ENCODE measurements at places on chromosomes 1 and 21.
A peak's percentile ranks its signal among the peaks of the same experiment; 100 is the strongest.

- no peak for DNase-seq
Observed at GRCh38 chr1:67749844-67750690, 65.1 kb downstream of the GADD45A start.

DNA sequence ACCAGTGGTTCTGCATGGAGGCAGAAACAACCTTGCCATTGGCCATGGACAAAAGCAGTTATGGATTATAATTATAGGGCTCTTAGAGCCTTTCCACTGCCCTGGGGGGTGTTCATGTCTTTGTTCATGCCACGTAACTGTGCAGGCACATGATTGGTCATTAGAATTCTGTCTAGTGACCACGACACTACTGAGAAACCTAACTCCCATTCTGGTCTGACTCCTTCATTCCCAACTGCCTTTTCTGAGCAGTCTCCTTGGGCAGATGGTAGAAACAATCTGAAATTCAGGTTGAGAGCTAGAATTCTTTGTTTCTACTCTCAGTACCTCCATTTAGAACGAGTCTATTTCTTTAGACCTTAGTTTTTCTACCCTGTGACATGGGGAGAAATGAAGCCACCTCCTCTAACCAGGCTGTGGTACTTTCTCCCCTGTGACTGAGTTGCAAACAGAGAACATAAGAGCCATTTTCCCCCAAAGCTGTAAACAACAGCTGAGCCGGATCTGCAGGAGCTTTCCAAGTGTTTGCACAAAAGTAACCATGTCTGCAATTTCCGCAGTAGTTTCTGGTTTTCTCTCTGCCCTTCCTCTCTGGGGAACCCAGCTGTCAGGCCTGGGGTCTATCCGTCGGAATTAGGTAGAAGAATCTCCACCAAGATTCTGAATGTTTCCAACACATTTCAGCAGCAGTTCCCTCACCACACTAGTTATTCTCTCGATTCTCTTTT, 37.7 kb upstream of the IPO9 start:
- no peak for DNase-seq

GRCh38 chr1:110875216-110875731, 2.3 kb downstream of the CD53 start:
- DNase-seq: no peak

DNA sequence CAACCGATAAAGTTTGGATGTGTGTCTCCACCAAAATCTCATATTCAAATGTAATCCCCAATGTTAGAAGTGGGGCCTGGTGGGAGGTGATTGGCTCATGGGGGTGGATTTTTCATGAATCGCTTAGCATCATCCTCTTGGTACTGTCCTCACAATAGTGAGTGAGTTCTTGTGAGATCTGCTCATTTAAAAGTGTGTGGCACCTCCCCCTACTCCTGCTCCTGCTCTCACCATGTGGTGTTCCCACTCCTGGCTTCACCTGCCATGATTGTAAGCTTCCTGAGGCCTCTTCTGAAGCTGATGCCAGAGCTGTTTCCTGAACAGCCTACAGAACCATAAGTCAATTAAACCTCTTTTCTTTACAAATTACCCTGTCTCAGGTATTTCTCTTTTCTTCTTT, 28.2 kb upstream of the PRDX6 start:
- DNase-seq: no peak

DNA sequence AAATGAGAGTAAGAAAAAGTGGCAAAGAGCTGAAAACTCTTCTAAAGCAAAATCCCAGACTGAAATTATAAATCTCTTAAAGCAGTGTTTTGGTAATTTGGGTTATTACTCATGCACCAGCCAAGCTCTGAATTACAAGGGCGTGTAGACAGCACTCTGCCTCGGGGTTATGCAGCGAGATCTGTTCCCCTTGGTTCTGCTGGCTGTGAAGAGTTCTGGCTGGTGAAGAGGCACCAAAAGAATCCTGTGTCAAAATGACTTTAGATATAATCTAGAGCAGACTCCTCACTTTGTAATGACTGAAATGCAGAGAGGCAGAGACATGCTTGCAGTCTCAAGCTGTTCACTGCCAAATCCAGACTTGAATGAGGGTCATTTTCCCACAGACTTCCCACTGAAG, 461.8 kb upstream of the CXADR start:
- no peak for DNase-seq

GRCh38 chr1:232438476-232438875, 191.5 kb downstream of the SIPA1L2 start:
- DNase-seq: no peak

GRCh38 chr1:205505076-205505729, 734 bp downstream of the CDK18 start:
- DNase-seq: no peak

DNA sequence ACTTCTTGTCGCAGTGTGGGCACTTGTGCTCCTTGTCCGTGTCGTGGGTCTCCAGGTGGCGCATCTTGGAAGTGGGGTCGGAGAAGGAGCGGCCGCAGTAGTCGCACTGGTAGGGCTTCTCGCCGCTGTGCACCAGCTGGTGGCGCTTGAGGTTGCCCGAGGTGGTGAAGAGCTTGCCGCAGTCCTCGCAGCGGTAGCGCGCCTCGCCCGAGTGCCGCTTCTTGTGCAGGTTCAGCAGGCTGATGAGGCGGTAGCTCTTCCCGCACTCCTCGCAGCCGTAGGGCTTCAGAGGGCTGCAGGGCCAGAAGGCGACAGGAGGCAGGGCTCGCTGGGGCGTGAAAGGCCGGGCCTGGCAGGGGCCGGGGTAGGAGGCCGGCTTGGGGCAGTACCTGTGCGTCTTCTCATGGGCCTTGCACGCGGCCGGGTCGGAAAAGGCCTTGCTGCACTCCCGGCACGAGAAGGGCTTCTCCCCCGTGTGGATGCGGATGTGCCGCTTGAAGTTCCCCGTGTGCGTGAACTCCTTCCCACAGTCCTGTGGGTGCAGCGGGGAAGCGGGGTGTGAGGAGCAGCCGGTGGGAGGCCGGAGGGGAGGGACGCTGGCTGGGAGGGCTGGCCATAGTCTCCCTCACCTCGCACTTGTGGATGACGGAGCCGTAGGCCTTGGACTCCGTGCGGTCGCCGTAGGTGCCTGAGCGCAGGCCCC, 31.4 kb downstream of the ZBTB17 start:
- no peak for DNase-seq

DNA sequence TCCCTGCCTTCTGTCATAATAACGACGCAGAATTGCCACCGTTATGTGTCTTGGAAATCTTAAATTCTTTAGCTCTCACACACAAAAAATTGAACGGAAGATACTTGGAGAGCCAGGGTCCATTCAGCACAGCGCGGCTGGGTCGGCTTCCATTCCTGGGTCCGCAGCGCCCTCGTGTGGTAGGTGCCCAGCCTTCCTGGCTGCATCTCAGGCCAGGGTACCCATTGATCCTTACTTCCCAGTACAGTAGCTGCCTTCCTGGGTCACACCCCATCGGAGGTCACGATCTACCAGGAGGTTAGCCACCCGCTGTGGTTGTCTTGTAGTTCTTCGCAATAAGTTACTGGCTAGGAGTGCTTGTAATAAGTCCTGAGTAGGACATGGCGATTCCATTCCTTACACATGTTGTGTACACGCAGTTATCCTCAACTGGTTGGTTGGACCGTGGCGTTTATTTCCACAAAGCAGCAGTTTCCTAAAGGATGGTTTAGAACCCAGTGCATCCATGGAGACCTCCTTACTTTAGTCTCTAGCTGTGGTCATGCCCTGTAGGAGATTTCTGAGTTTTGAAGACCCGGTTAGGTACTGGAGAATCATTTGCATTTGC, 9.9 kb upstream of the MTARC1 start:
- peak; percentile 41 for DNase-seq

GRCh38 chr1:210794445-210794844, 339.5 kb downstream of the KCNH1 start:
- no peak for DNase-seq

DNA sequence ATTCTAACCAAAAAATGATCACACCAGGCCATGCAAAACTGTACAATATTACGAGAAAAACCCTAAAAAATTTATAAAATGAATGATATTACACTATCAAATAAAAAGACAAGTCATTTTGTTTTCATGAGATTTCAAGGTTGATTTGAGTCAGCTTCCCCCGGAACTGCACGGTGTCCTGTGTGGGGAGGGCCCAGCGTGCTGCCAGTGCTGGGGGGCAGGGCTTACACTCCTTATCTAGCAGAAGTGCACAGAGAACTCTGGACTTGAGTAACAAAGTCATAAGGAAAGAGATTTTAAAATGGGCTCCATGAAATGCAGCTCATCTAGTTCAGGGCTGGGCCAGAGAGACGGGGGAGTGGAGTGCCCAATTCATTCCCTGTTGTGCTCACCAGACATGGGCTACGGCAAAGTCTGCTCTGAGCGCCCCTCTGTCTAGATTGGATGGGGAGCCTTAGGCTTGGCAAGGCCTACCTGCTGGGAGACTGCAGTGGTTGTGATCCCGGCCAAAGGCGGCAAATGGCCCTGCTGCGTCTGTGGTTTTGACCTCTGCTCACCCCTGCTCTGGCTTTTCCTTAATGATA, 50.1 kb downstream of the COQ8A start:
- peak; percentile 33 for DNase-seq

DNA sequence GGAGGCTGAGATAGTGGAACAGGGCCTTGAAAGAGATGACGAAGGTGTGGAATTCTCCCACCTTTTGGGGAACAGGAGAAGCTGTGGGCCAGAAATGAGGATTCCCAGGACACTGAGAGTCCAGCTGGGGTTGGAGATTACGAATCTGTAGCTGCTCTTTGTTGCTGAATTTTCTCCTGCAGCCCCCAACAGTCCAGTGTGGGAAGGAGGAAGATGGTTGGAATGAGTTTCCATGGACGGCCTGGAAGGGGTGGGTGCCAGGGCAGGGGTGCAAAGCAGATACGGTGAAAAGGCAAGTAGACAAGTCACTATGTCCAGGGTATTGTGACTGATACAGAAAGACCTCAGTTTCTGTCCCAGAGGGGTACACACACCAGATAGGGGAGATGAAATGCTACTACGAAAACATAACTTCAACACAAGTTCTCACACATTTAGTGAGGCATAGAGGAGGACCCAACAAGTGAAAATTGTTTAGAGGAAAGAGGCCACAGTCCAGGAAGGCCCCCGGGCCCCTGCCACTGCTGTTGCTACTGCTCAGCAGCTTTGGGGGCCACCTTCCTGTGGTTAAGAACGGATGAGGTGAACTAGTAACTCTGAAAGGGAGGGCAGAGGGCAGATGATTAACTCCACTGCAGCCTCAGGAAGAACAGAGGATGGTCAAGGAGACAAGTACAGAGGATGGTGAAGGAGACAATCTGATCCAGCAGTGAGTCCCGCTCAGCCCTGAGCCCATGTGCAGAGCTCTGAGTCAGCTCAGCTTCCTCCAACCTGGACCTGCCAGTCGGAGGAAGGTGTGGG, 7.3 kb downstream of the CD244 start:
- no peak for DNase-seq

DNA sequence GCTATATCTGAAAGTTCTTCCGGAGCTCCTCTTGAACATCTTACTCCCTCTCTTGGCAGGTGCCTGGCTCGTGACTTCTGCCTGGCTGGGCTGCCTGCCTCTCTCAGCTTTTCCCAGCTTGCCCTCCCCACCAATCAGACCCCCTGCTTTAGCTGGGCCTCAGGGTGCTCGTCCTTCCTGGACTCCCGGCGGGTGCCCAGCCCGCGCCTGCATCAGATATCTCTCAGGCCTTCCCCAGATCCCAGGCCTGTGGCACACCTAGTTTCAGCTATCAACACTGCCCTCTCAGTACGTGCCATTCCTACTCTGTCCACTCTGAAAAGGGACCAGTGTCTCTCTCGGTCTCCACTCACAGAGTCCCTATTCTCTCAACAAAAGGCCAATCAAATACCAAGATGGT, 96.5 kb upstream of the CLDN14 start:
- DNase-seq: no peak

- no peak for DNase-seq
Observed at GRCh38 chr1:211737115-211738035, 62.0 kb upstream of the NEK2 start.

All from activated CD4-positive, alpha-beta T cell treated with anti-CD3 and anti-CD28 coated beads, Interleukin-2, amount 50 U/mL, for 24 hours (primary cell).